ENCODE measurements at places on chromosomes 2 and 18.

- peak; percentile 81 for DNase-seq
Observed at GRCh38 chr18:5975111-5976002, 80.0 kb upstream of the TMEM200C start.

DNA sequence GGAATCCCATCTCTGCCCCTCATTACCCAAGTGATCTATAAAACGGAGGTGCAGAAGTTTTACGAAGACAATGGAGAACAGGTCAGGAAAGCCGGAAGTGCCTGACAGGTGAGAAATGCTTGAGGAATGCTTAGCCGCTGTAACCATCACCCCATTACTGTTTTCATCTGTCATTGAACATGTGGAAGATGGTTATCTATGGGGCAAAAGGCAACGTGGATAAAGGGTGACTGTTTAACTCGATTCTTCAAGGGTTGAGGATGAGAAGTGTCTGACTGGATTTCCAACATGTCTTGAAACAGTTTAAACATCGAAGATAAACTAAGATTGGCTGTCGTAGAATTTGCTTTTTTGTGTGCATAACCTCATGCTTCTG lies 17.3 kb downstream of the HK2 start:
- no peak for DNase-seq

GRCh38 chr18:5890331-5891183 lies 4.8 kb downstream of the TMEM200C start:
- peak; percentile 8 for DNase-seq

DNA sequence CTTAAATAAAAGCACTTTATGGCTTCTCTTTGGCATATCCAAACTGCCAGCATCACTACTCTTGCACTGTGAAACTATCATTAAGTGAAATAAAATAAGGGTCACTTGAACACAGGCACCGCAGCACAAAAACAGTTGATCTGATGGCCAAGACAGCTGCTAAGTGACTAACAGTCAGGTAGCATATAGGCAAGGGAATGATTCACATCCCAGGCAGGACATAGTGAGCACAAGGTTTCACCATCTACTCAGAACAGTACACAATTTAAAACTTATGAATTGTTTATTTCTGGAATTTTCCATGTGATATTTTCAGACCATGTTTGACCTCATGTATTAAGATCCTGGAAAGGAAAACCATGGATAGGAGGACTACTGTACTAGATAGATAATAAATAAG lies 214.2 kb downstream of the MREG start:
- peak; percentile 74 for DNase-seq

DNA sequence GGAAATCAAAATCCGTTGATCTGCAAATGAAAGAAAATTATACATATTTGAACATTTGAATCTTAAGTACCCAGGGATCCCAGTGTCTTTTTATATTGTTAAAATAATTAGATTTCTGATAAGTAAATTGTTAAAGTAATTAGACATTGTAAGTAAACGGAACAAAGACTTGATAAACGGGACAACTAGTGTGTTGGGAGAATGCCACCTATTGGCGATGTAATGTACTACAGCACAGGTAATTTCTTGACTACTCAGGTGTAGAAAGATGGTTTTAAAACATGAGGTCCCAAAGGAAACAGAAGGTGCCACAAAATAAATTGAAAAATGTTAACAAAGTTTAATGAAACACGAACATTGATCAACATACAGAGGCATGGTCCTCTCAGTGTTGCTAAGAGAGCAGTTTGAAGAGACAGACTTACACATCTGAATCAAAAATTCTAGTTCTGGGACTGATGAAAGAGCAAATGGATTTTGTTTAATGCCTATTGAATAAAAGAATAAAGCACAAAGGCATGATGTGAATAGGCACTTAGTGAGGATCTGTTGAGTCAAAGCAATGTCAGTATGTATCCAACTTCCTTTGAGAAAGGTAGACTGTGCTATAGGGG lies 103.4 kb upstream of the RASGRP3 start:
- DNase-seq = peak; percentile 45

DNA sequence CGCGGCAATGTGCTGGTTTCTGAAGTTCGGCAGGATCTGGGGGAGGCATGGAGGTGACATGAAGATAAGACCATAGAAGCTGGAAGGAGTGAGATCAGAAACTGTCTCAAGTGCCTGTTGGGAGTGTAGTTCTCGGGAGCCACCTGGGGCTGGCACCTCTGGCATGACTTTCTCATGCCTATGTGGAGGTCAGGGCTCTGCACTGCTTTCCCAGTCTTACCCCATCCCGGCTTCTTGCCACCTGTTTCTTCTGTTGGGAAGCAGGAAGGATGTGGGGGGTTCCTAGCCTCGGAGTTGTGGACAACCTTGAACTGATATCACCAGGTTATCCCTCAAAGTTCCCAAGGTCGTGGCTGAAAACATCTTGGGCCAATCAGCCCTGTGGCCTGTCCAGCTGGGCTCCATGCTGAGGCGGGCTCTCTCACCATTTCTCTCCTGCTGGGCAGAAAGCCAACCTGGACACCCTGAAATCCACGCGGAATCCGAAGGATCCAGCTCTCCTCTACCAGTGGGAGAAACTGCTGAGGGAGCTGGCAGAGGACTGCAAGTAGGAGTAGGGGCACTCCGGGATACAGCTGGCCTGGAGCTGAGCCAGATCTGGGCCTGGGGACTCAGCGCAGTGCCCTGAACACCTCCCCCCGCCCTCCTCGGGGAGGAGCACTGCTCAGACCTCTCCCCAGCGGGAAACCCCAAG lies 42.5 kb downstream of the FER1L5 start:
- DNase-seq = no peak

DNA sequence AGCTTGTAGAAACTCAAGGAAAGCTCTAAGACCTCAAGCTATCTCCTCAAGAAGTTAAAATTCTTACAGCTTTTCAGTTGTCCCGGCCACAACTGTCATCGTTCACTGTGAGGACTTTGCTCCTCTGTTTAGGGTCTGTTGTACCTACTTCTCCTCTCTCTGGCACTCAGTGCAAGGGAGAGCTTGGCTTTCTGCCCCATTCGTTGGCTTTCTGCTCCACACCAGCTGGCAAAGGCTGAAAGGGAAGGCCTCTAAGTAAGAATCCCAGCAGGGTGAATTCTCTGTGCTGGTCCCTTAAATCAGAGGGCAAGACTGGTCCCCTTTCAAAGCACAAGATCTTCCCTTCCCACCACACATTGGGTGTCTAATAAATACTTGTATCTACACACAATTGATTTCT lies 17.3 kb downstream of the ZBTB7C start:
- DNase-seq = no peak
